ENCODE measurements at places on chromosomes 11 and 22.

- DNase-seq = no peak
These were observed 4.1 kb downstream of the IGF2 start for GRCh38 chr11:2135018-2135569.

- no peak for DNase-seq
These were observed 163.4 kb upstream of the SYN3 start for GRCh38 chr22:33221568-33221967.

DNA sequence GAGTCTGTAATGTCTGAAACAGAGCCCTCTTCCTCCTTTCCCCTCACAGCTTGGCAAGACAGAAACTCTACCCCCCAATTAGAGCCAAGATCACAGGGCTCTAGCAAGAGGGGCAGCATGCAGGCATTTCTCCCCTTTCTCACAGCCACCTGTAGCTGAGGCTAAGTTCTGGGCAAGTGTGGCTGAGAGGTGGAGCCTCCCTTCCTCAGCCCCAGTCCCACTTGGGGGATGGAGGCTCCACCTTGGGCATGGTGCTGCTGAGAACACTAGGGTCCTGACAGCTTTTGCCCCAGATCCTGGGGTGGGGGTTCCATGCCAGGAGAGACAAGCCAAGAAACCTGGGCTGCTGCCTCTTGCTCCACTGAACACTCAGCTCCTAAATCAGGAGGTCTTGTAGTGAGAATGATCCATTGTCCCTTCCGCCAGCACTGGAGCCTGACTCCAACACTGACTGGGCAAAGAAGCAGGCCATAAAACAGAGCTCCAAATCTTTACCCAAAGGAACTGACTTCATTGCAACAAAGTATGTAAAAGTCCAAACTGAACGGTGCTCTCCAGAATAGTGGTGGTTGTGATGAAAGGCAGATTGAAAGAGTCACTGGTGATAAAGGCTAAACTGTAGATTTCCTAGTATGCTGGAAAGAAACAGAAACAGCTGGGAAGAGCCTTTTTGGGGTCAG lies 25.6 kb downstream of the NARS2 start:
- DNase-seq = no peak

- DNase-seq = no peak
These were observed 51.3 kb upstream of the PRDM11 start for GRCh38 chr11:45094958-45095690.

Measured in stimulated activated CD4-positive, alpha-beta T cell treated with anti-CD3 and anti-CD28 coated beads, Interleukin-15, amount 100 ng/mL, for 48 hours (primary cell).